Progenitor cell of endocrine pancreas (in vitro differentiated cells): ENCODE measurements at places on chromosomes 13 and 19. TPM values are rescaled to one million over a fixed set of nuclear protein-coding genes. Genes with fewer than 3 reads are reported as not detected.

DNA sequence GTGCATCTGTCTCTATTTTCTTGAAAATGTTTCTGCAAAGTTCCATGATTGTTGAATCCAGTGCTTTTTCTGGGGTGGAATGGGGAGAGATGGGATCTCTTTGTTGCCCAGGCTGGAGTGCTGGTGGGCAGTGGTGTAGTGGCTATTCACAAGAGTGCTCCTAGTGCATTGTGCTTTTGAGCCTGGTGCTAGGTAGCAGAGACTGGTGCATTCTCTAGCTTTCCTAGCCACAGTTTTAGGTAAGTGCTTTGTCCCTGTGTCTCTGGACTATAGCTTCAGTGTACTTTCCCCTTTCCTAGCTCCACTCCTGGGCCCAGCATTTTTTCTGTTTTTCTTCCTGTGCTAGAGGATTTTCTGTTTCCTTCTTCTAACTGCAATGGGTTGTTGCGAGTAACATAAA is 825.6 kb downstream of the SLITRK6 start:
- H3K27me3 ChIP-seq, result no peaks in the 10 kb centered on the region
- no peaks in the 10 kb centered on the region for H3K4me1 ChIP-seq
- no peak overlapping the region for H3K27ac ChIP-seq
- no peak for DNase-seq
- H3K36me3 ChIP-seq, result no peaks in the 10 kb centered on the region
- no peak overlapping the region for H3K4me3 ChIP-seq

- H3K4me3 ChIP-seq, result no peak overlapping the region
- H3K36me3 ChIP-seq, result no peaks in the 10 kb centered on the region
- H3K27ac ChIP-seq, result no peak overlapping the region
- H3K4me1 ChIP-seq, result peaks cover 7% of the 10 kb centered on the region
- H3K27me3 ChIP-seq, result no peaks in the 10 kb centered on the region
These were observed 4.8 kb downstream of the FFAR3 start for GRCh38 chr19:35363001-35363590.

Gene EDNRB
- 0.38 and 1.0 TPM in 2 replicates for total RNA-seq

- peaks cover 15% of the 10 kb centered on the region for H3K27me3 ChIP-seq
- DNase-seq, result no peak
- H3K27ac ChIP-seq, result no peak overlapping the region
- H3K4me1 ChIP-seq, result peaks cover 12% of the 10 kb centered on the region
These were observed 102.6 kb upstream of the SERP2 start for GRCh38 chr13:44271031-44271455.

DNA sequence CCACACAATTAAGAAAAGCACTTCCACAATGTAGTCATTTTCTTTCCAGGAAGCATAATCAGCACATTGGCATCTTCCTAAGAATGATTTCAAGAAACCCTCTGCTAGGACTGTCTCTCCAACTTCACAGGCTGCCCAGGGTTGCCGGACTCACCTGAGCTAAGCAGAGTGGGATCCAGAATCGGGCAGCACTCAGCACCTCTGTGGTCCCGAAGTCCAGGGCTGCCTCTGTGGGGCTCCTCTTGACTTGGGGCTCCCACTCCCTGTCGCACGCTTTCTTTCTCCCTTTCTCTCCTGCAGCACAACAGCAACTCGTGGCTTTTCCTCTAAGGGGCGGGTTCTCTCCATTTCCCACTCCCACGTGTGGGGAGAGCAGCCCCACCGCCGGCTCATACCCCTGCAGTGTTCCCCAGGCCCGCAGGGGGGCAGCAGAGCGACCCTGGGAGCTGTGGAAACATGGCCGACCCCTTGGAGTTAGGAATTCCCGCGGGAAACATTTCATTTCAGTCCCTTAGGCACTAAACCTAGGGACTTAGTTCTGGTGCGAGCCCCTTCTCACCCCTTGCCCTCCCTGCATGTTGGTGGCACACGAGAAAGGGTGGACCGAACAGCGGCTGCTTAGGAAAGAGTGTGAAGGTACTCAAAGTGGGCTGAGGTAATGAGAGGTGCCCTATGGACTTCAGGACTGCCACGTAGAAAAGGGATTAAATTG is at the start of gene TMEM272:
TMEM272 (minus strand) TSS at position 316 of the 712 bp plus-strand sequence. CDS start 6,647 bp downstream, outside the sequence.
- H3K4me3 ChIP-seq, result peak within 1 kb of the TSS; percentile 38
- DNase-seq, result peak; percentile 73
- H3K36me3 ChIP-seq, result peaks cover 3% of the 10 kb centered on the region
- H3K27me3 ChIP-seq, result peaks cover 8% of the 10 kb centered on the region

DNA sequence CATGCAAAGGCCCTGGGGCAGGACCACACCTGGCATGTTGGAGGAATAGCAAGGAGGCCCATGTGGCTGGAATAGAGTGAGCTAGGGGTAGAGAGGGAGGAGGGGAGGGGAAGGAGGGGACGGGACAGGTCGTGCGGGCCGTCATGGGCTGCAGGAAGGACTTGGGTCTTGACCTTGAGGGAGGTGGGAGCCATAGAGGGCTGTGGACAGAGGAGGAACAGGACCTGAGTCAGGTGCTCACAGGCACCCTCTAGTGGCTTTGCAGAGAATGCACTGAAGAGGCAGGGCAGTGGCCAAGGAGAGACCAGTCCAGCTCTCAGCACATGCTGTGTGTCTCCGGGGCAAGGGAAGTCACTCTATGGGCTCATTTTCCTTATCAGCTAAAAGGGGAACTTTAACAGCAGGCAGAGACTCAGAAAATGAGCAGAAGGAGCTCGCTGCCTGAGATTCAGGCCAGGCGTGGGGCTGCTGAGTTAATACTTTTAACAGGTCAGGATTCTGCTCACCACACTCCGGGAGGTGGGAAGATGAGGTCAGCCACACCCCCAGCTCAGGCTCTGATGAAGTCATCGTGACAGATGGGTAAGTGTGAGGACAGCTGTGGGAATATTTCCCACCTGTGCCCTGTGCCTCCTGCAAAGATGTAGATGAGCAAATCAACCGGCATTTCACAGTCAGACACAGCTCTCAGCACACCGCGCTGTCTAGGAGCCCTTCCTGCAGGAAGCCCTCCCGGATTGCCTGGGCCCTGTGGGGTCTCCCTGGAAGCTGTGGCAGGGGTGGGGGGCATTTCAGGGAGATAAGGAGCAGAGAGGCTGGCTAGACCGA is 6.0 kb upstream of the TNFAIP8L1 start:
- no peak overlapping the region for H3K4me3 ChIP-seq
- peaks cover 2% of the 10 kb centered on the region for H3K4me1 ChIP-seq
- peaks cover 23% of the 10 kb centered on the region for H3K27me3 ChIP-seq
- DNase-seq, result peak; percentile 47
- H3K27ac ChIP-seq, result peak overlapping the region; percentile 86

Gene LRRC63
- 0.24 and 0.42 TPM in 2 replicates for total RNA-seq

Gene NCR1
- not detected in 2 replicates for total RNA-seq

DNA sequence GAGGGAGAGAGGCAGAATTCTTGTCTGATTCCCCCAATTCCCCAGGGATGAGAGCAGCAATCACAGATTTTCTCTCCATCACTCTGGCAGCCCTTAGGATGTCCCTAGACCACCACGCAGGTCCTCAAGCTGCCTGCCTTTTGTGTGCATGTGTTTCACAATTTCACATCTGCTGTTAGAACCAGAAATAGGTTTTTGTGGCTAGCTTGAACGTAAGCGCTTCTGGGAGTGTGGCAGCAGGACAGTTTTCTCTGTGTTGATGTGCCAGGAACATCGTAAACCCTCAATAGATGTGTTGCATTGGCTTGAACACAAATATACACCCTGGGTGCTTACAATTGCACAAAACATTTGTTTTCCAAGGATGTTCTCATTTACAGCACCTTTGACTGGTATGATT is 78.8 kb upstream of the TMTC4 start:
- no peaks in the 10 kb centered on the region for H3K36me3 ChIP-seq
- no peaks in the 10 kb centered on the region for H3K27me3 ChIP-seq
- no peak for DNase-seq

Gene AXL
- 14.8 and 15.7 TPM in 2 replicates for total RNA-seq

DNA sequence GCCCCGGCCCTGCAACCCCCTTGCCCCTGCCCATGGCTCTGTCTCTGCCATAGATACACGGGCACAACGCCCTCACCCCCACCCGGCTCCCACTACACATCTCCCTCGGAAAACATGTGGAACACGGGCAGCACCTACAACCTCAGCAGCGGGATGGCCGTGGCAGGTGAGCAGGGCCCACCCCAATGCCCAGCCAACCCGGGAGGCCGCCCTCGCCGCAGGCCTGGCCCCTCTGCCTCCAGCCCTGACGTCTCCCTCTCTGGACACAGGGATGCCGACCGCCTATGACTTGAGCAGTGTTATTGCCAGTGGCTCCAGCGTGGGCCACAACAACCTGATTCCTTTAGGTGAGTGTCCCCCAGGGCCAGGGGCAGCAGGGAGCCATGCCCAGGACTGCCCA is 7.7 kb downstream of the YIPF2 start:
- no peaks in the 10 kb centered on the region for H3K4me1 ChIP-seq
- peaks cover 9% of the 10 kb centered on the region for H3K36me3 ChIP-seq
- no peak overlapping the region for H3K27ac ChIP-seq
- no peak for DNase-seq

DNA sequence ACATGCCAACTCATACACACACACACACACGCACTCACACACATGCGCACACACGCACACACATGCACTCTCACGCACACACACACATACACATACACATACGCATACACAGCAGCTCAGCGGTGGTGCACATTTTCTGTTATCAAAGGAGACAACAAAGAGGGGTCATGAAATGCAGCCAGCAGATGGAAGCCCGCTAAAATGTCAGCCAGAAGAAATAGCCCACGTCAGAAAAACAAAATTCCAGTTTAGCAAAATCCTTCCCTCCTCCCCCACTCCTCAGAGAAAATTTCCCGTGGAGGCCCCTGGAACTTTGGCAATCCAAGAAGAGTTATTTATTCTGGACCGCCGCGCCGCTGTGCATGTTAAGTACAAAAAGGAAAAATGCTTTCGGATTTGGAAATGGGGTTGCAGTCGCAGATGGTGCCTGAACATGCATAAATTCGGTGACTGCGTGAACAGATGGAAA is 114.6 kb upstream of the VSTM2B start:
- H3K27me3 ChIP-seq, result peaks cover 21% of the 10 kb centered on the region
- no peak overlapping the region for H3K4me3 ChIP-seq
- no peak for DNase-seq
- no peaks in the 10 kb centered on the region for H3K4me1 ChIP-seq
- no peaks in the 10 kb centered on the region for H3K36me3 ChIP-seq
